ENCODE measurements at places on chromosomes 7 and 10.
A peak's percentile ranks its signal among the peaks of the same experiment; 100 is the strongest.

DNA sequence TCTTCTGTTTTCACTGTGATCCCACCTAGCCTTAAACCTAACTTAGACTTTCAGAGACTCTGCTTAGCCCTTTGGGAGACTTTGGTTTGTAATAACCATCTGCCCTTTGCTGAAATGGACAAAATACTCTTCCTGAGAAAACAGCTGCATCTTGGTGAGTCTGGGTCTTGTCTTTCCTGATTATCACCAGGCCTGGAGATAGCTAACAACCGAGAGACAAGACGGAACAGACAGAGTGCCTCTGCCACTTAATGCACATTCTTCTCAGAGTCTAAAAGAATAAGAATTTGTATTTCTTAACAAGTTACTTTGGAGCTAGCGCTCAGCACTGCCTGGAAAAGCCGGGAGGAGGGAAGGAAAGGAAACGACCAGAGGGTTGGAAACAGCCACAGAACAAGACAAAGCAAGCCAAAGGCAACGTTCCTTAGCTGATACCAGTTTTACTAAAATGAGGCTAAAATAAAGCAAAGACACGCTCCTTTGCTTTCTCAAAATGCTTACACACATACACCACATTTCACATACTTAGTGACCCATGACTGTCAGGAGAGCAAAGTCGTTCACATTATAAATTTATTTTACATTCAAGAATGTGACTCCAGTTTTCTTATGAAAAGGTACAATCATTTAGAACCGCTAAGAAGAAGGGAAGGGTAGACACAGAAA lies 70.3 kb upstream of the DGKI start:
- DNase-seq, result no peak

DNA sequence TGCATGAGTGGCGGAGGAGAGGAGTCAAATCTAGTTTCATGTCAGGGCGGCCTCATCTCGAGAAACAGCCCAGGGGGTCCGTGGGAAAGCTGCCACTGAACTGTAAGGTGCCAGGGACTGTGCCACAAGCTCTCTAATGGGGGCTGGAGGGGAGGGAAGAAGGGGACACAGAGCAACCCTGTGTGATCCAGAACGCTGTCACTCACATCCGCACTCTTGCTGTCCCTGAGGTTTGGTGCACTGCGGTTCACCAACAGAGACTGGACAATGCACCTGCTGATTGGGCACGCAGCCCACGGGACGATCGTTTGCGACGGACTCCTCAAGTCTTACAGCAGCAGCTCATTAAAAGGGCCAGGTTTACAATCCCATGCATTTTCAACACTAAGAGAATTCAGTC lies 47.7 kb downstream of the AMZ1 start:
- DNase-seq, result no peak

GRCh38 chr10:98259606-98260315 lies 8.2 kb downstream of the LOXL4 start:
- DNase-seq, result no peak

- no peak for DNase-seq
These were observed 1.5 kb downstream of the CWF19L1 start for GRCh38 chr10:100265821-100266485.

DNA sequence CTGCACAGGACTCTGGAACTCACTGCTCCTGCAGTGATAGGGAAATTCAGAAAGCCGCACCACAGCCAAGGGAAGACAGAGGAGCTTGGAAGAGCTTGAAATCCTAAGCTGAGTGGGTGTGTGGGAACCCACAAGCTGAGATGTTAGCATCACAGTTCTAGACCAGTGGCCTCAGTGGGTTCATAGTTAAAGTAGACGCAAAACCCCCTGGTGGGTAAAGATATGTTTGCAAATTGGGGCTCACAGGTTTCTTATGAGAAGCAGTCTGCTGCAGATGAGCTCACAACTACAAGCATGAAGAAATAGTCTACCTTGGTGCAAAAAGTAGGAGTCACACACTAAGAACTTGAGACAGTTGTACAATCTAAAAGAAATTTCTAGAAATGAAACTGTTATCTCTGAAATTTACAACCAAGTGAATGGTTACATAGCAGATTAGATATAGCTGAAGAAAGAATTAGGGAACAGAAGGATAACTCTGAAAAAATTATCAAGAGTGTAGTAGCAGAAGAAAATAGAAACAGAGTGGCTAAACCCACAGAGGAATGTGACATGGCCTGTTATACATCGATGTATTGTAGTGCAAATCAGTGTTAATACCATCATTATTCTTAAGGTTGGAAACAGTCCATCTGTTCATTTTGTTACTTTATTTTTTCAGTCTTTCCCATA lies 77.2 kb downstream of the DYNC2I1 start:
- DNase-seq, result no peak

DNA sequence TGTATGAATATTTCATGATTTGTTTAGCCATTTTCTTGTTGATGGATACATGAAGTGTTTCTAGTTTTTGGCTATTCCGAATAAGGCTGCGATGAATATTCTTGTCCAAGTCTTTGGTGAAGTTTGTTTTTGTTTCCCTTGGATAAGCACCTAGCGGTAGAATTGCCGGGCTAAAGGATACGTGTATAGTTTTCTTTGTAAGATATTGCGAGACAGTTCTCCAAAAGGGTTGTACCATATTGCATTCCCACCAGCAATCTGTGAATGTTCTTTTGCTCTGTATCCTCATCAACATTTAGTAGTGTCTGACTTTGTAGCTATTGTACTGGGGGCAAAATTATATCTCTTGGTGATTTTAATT lies 142.6 kb downstream of the DOCK1 start:
- DNase-seq, result no peak

DNA sequence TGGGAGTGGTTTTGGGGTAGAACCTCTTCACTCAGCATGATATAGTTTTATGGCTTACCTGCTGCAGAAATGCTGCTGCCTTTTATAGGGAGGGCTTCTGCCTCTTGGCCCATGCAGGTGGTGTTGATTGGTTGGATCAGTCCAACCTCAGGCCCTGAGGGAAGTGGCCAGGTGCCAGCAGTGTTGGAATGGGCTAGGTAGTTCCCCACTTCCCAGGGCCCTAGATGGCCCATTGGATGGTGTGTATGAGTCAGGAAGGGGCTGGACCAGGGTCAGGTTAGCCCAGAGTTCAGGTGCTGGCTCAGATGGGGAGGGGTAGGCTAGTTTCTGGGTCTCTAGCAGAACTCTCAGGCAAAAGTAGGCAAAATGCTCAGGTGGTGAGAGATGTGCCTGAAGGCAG lies 455.5 kb downstream of the CCSER2 start:
- DNase-seq, result no peak

GRCh38 chr10:33273295-33274002 lies 61.0 kb downstream of the NRP1 start:
- peak; percentile 96 for DNase-seq

Data from H4 (cell line).